NCI-H524 (cell line): ENCODE measurements at places on chromosomes 7 and 10.
A peak's percentile ranks its signal among the peaks of the same experiment; 100 is the strongest.

DNA sequence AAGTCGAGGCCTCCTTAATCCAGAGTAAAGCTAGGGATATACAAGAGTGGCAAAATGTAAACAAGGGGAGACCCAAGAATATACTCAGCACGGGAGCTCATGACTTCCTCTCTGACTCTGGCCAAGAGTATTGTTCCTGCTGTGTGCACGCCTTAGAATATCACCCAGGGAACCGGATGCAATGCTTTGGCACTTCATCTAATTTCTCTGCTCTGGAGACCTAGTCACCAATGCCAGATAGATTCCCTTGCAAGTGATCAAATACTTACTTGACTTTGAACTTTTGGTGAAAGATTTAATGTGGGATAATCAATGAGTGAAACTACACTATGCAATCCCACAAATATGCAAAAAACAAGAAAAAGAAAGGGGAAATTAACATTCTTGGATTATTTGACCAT lies 695.5 kb downstream of the INHBA start:
- no peak for DNase-seq

- no peak for DNase-seq
These were observed 92.5 kb downstream of the CSTF2T start for GRCh38 chr10:51606825-51607462.

- no peak for DNase-seq
These were observed 8.6 kb upstream of the CPED1 start for GRCh38 chr7:120979765-120980499.

DNA sequence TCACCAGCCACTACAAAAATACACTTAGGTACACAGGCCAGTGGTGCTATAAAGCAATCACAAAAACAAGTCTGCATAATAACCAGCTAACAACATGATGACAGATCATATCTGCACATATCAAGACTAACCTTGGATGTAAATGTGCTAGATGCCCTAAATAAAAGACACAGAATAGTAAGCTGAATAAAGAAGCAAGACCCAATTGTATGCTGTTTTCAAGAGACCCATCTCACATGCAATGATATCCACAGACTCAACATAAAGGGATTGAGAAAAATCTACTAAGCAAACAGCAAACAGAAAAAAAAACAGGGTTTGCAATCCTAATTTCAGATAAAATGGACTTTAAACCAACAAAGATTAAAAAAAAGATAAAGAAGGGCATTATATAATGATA lies 505.4 kb upstream of the FZD8 start:
- DNase-seq: no peak

DNA sequence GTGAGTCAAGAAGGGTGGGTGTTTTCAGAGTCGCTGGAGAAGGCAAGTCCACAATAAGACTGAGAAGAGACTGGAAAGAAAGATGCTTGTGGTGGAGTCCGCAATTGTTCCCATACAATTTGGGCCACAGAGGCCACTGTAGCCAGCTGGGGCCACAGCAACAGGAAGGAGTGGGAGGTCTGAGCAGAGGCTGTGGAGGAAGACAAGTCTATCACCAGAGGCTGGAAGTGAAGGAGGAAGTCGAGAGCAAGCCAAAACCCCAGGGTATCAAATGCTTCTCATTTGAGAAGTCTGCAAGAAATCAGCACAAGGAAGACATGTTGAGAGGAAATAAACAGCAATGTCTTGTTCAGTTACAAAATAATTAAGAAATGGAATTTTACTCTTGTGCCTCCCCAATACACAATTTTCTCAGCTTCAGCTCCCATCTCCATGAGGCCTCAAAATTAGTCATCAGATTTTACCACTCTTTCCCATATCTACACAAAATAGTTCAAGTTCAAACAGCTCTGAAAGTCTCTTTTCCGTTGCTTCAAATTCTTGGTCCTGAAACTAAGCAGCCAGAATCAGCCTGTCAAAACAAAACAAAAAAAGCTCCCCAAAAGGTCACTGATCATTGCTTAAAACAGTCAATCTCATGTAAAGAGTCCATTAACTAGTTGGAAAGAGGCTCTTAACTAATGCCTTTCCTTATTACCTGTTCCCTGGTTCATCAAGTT lies 31.6 kb downstream of the SLC16A12 start:
- DNase-seq: no peak

GRCh38 chr10:61888744-61889143 lies 12.8 kb upstream of the ARID5B start:
- DNase-seq: no peak

GRCh38 chr10:70909326-70909935 lies 21.1 kb upstream of the PCBD1 start:
- DNase-seq: no peak

GRCh38 chr10:121168545-121169216 lies 317.5 kb downstream of the WDR11 start:
- no peak for DNase-seq

GRCh38 chr7:27139334-27140125 lies 4.0 kb downstream of the HOXA5 start:
- no peak for DNase-seq

GRCh38 chr7:77419102-77419501 lies 3.0 kb upstream of the GSAP start:
- DNase-seq: no peak

- no peak for DNase-seq
These were observed 1212.8 kb downstream of the REEP3 start for GRCh38 chr10:64733980-64734379.

DNA sequence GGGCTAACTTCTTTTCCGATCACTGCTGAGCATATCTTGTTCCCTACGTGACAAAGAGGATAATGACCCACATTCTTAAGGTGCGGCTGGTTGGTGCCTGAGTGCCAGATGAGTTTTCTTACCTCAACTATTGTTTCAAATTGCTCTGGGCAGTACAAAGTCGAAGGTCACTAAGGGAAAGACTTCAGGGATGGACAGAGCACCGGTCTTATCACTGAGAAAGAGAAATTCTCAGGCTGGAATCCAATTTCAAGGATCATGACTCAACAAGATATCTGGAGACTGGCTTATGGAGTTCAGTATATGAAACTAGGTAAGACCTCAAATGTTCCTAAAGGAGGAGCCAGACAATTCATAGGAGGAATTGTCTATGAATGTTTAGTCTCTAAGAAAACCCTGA lies 780.3 kb downstream of the SUGCT start:
- no peak for DNase-seq

GRCh38 chr10:127635882-127636281 lies 86.8 kb downstream of the NPS start:
- no peak for DNase-seq

- DNase-seq: peak; percentile 76
These were observed 13.6 kb downstream of the MICU1 start for GRCh38 chr10:72612203-72612826.

DNA sequence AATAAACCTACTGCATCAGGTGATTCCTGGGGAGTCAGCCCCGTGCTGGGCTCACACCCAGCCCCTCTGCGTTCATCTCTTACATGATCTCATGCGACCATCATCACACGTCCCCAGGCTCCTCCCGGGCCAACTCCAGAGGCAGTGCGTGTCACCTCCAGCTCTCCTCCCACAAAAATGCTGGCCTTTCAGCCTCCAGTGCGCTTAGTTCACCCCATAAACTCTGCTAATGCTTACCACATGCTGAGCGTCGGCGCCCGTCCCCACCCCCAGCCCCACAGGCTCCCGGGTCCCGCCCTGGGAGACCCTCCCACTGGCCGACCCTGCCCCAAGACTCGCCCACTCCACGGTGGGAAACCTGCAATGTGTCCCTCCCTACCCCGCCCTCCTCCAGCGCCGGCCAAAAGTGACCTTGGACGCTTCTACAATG lies 816 bp upstream of the SDK1 start:
- DNase-seq: no peak

DNA sequence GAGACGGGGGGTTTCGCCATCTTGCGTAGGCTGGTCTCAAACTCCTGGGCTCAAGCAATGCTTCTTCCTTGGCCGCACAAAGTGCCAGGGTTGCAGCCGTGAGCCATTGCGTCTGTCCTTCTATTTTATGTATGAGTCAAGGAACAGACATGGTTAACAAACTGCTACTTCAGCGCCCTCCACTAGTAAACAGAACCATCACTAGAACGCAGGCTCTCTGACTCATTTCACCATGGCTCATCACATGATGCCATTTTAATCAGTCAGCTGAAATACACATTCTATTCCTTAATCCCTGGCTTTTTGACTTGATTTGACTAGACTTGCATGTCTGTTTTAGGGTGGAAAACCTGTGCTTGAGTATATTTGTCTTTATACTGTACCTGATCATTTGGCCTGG lies 41.3 kb downstream of the CELF2 start:
- no peak for DNase-seq

DNA sequence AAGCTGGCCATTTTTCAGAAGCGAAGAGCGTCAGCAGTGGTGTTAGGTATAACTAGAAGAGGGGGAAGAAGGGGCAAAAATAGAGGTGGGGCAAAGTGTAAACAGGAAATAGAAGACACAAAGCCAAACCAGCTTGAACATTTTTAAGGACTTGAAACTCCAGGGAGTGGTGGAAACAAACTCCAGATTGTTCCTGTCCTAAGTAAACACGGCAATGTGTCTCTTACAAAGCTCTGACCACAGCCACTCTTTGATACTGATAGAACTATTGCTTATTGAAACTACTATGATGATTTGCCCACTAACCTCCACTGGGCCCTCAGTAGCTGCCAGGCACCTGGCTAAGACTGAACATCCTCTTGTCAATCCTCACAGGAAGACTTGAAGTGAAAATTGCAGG lies 20.8 kb upstream of the CDH23 start:
- no peak for DNase-seq

- DNase-seq: no peak
These were observed 120.7 kb downstream of the SRPK2 start for GRCh38 chr7:105268056-105268455.

DNA sequence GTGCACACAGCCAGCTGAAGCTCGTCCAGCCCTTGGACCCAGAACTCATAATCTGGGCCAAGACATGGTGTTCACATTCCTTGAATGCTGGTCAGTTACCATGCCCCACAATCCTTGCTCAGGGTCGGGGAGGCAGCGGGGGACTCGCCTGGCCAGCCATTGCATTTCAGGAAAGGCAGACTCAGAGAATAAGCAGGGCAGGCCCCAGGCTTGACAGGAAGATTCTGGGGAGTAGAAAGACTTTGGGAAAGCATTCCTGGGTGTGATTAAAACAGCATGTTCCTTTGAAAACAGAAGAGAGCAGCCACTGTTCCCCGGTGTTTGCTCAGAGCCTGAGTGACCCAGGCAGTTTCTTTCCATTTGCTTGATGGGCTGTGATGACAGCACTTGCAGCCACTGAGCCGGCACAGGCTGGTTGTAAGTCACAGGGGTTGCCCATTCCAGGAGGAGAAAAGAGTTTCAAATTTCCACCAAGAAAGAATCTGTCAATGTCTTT lies 473.7 kb downstream of the TYW1 start:
- no peak for DNase-seq

DNA sequence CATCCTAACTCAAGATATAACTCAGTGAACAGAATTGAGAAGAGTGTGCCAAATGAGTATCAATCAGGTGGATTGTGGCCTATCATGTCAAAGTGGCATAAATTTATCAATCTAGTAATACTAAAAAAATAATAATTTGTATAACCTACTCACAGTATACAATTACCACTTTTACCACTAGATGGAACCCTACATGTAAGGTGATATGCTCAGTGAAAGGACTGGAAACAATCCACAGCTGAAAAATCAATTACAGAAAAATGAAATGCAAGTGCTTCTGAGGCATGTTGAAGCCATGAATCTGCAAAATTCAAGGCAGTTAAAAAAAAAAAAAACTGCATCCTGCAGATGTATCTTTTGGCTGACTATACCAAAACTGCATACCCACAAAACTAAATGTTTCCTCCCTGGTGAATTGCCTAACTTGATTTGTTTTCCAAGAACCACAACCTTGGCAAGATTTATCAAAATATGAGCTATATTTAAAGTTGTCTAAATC lies 13.9 kb downstream of the ARHGAP19 start:
- no peak for DNase-seq

GRCh38 chr7:1123715-1124114 lies 35.8 kb downstream of the GPER1 start:
- DNase-seq: no peak

DNA sequence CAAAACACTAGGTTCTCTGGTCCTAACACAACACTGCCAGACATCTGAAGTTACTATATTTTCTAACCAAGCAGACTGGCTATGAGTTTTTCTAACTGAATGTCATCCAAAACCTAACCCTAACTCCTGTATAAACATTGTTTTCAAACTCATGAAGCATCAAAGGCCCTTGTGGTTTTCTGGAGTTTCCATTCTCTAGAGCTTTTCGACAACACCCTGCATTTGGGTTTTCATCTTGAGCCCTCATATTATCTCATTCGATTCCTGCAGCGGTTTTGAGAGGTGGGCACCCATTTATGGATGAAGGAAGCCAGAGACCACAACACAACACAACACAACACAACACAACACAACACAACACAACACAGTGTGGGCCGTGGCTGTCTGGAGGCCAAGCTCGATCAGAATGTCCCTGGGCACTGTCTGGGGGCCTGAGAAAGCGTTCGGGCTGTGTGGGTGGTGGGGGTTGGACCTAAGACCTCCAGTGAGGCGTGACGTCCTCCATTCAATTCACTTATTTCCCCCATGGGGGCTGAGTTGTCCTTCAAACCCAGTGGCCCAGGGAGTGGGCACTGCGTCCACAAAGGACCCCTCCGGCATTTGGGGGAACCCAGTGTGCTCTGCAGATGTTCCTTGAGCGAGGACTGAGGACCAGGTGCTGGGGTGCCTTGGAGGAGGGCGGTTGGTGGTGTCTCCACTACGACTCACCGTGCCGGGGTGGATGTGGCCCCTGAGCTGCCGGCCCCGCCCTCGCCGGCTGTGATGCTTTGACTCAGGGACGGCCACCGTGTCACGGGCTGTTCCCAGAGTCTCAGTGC lies 490.4 kb downstream of the DNAJB6 start:
- DNase-seq: no peak

GRCh38 chr7:157715938-157716280 lies 379.1 kb downstream of the DNAJB6 start:
- DNase-seq: no peak

GRCh38 chr7:94029976-94030375 lies 25.8 kb upstream of the BET1 start:
- no peak for DNase-seq

GRCh38 chr7:55086413-55087201 lies 67.8 kb downstream of the EGFR start:
- DNase-seq: no peak

DNA sequence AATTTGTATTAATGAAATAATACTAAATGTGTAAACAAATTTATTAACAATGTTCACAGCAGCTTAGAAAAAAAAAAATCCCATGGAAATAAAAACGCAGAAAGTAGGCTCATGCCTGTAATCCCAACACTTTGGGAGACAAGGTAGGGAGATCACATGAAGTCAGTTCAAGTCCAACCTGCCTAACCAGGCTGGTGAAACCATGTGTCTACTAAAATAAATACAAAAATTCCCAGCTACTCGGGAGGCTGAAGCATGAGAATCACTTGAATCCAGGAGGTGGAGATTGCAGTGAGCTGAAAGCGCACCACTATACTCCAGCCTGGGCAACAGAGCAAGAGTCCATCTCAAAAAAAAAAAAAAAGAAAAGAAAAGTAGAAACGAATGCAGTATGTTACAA lies 36.2 kb downstream of the LARP4B start:
- DNase-seq: no peak
